ENCODE measurements at places on chromosomes 11 and 22.

DNA sequence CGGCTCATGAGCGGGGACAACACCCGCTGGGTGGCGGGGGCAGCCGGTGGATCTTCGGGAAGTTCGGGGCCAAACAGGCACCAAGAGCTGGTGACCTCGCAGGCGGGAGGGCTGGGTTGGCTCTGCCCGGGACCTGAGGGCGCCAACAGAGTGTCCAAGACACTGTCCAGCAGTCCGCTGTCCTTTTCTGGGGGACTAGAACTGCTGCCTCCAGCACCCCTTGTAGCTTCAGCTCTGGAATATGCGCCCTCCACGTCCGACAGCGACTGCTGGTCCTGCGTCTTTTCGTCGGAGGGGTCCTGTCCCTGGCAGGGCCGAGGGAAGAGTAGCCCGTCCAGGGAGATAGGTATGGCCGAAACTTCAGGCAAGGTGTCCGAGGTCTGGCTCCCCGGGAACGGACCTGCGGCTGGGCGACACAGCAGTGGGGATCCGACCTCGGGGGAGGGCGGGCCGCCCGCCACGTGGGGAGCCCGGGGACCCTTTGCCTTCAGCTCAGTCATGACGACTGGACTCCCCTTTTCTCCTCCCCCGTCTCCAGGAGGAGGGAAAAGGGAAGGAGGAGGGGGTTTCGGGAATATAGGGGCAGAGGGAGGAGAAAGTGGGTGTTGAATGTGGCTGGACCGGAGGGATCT is 926 bp downstream of the PGR start:
- no peak for DNase-seq

DNA sequence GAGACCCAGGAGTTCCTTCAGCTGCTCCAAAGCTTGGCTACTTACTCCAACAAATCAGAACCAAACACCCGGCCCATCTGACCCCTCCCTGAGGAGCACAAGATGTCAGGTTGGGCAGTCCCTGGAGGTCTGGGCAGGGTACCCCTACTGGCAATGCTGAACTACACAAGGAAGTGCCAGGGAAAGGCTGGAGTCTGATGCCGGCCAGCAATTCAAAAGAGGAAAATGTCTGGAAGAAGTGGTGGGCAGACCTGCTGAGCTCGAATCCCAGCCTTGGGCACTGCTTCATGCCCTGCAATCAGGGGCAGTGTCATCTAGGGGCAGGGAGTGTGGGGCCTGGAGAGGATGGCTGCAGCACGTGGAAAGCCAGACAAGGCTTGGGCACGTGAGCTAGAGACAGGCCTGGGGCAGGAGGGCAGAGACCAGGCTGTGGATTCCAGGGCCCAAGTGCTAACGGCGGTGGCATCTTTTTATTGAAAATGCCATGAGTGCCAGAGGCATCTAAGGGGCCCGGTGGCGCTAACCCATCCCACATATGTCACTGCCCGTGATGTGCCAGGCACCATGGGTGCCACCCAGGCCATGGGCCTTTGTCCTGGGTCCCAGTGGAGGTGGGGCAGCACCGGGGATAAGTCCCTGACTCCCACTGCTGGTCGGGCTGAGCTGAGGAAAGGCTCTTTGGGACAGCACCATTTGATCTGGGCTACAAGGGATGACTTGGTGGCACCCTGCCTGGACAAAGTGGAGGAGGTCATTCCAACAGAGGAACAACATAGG is 97.9 kb upstream of the PITPNB start:
- DNase-seq, result no peak

DNA sequence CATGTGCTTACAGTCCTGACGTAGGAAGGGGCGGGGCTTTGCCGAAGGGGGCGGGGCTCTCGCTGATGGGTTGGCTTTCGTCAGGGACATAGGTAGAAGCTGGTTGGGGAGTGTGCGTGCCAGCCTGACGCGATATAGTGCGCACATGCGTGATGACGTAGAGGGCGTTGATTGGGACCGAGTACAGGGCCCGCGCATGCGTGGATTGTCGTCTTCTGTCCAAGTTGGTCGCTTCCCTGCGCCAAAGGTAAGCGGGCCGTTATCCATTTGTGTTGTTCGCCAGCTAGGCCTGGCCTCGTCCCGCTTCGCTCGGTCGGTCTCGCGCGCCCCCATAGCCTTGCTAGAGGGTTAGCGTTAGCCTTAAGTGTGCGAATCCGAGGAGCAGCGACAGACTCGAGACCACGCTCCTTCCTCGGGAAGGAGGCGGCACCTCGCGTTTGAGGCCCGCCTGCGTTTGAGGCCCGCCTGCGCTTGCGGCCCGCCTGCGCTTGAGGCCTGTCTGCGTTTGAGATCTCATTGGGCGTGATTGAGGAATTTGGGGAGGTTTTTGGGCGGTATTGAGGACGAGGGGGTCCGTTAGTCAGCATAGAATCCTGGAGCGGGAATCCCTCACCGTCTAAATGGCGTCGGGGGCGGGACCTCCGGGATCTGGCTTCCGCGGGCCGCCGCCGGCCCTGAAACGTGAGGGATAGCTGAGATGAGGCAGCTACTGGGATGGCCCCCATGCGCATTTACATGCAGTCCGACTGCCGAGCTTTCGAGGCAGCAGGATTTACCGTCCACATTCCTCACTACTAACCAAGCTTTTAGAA is at the start of gene XRCC6:
Gene XRCC6, plus strand, starts transcription at position 197 of the 812 bp plus-strand sequence. CDS start 710 bp downstream, outside the sequence.
- DNase-seq, result peak; percentile 99

- no peak for DNase-seq
Observed at GRCh38 chr11:105582497-105582896, 27.4 kb upstream of the GRIA4 start.

DNA sequence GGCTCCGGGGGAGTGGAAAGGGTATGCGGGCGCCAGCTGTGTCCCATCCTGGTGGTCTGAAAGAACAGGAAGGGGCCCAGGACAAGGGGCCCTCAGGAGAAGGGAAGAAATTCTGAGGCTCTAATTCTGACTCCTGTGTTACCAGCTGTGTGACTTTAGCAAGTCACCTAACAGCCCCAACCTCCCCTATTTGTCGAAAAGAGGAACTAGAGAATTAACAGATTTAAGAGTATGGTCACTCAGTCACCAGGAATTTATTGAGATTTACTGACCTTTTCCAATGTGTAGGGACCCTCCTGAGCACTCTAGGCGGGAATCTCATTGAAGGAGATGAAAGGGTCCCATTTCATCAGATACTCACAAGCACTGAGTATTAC is 14.6 kb downstream of the RPS6KA4 start:
- DNase-seq, result no peak

DNA sequence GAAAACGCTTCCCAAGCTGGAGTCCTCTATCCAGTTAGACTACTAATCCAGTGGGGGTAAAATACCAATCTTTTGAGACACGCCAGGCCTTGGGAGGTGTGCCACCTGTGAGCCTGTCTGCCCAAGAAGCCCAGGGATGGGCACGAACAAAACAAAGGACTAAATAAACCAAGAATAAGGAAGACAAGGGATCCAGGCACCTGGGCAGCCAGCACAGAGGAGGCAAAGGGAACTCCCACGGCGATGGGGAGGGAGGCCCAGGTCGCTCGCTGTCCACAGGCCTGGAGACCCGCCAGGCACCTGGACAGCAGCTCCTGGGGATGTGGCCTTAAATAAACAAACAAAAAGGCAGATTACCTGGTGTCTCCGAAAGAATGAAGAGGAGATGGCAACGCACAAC is 31.4 kb downstream of the LRFN4 start:
- no peak for DNase-seq

DNA sequence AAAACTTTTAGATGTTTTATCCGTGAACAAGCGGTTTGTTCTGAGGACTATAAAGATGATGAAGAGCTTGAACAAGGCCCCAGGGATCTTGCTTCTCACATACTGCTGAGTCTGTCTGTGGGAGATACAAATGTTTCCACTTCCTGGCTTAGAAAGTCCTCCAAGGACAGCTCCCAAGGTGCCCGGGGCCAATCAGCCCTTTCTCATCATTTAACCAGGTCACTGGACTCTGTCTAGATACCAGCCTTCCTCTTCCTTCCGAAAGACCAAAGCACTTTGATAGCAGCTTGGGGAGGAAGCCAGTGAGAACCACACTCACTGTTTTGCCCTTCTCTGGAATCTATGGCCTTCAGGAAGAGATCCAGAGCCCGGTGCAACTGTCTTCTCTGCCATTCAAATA is 4.3 kb upstream of the MICAL2 start:
- DNase-seq, result no peak

Measured in NCI-H1092 treated with DMSO at 0.1 percent for 48 hours (cell line).